ENCODE measurements at places on chromosomes 7 and 10.

DNA sequence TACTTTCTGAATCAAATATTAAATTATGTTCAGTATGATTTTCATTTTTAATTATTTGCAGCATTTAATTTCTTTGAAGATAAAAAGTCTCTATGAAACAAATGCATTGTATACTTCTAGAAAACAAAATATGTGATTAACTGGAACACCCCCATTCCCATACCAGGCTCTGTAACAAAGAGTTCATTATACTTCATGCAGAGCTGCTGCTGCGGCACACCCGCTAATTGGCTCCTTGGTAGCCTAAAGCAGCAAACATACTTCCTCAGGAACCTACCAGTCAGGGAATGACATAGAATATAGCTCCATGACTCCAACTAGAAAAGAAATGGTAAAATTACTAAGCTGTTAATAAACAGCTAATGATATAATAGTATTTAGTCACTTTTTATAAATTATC lies 19.3 kb downstream of the RAB11FIP2 start:
- DNase-seq, result no peak
- no peaks in the 10 kb centered on the region for H3K4me1 ChIP-seq
- no peak overlapping the region for H3K27ac ChIP-seq
- H3K4me3 ChIP-seq, result no peak overlapping the region
- no peaks in the 10 kb centered on the region for H3K36me3 ChIP-seq

GRCh38 chr10:78248651-78249464 lies 215.2 kb downstream of the RPS24 start:
- H3K4me1 ChIP-seq, result no peaks in the 10 kb centered on the region
- DNase-seq, result no peak
- H3K36me3 ChIP-seq, result no peaks in the 10 kb centered on the region
- no peak overlapping the region for H3K27ac ChIP-seq
- no peaks in the 10 kb centered on the region for H3K27me3 ChIP-seq

- H3K4me1 ChIP-seq, result no peaks in the 10 kb centered on the region
- H3K4me3 ChIP-seq, result no peak overlapping the region
- no peaks in the 10 kb centered on the region for H3K36me3 ChIP-seq
- H3K27me3 ChIP-seq, result peaks cover 13% of the 10 kb centered on the region
- H3K27ac ChIP-seq, result no peak overlapping the region
These were observed 355.1 kb upstream of the MKI67 start for GRCh38 chr10:128481152-128481840.

GRCh38 chr10:110225441-110225755 lies 18.0 kb downstream of the MXI1 start:
- peak overlapping the region; percentile 75 for H3K27ac ChIP-seq
- peak overlapping the region; percentile 92 for H3K4me3 ChIP-seq
- peaks cover 24% of the 10 kb centered on the region for H3K36me3 ChIP-seq

- H3K36me3 ChIP-seq, result no peaks in the 10 kb centered on the region
- H3K4me3 ChIP-seq, result no peak overlapping the region
- DNase-seq, result no peak
- H3K4me1 ChIP-seq, result no peaks in the 10 kb centered on the region
These were observed 72.5 kb upstream of the ANKRD1 start for GRCh38 chr10:90993340-90993739.

GRCh38 chr10:7610026-7610425 lies 56.7 kb downstream of the ITIH5 start:
- no peak overlapping the region for H3K27ac ChIP-seq
- DNase-seq, result no peak
- H3K27me3 ChIP-seq, result no peaks in the 10 kb centered on the region
- no peaks in the 10 kb centered on the region for H3K36me3 ChIP-seq

DNA sequence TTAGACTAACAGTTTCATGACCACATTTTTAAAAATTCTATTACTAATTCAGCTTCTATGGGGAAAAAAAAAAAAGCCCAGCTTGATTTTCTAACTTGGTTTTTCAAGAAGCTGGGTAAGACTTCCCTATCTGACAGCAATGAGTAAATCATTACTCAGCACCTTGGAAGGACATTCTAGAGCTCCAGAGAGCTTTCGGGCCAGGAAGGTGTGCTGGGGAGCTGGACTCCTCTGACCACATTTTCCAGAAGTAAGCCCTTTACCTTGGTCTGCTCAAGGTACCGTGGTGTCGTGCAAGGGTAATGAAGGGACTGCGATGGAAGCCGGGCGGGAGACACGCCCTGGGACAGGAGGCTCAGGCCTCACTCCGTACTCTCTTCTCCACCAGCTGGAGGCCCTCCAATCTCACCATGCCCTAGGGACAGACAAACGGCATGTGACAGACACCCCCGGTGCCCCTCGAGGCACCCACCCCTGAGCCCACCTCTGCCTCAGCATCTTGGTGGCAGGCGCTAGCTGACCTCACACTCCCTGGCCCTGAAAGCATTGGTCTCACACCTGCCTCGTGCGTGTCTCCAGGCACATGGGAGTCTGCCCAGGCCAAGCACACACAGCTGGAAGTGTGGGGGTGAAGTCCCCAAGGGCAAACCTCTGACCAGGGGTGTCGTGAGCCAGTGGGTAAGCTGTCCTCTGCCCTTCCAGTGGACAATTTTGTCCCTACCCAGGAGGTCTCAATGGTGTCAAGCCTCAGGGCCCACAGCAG lies 152.1 kb downstream of the OAT start:
- H3K4me1 ChIP-seq, result no peaks in the 10 kb centered on the region
- H3K27me3 ChIP-seq, result no peaks in the 10 kb centered on the region
- no peak for DNase-seq
- H3K27ac ChIP-seq, result no peak overlapping the region

- H3K27ac ChIP-seq, result no peak overlapping the region
- no peak overlapping the region for H3K4me3 ChIP-seq
- no peak for DNase-seq
- H3K4me1 ChIP-seq, result no peaks in the 10 kb centered on the region
- H3K27me3 ChIP-seq, result no peaks in the 10 kb centered on the region
- no peaks in the 10 kb centered on the region for H3K36me3 ChIP-seq
These were observed 174.8 kb downstream of the DKK1 start for GRCh38 chr10:52488606-52489485.

DNA sequence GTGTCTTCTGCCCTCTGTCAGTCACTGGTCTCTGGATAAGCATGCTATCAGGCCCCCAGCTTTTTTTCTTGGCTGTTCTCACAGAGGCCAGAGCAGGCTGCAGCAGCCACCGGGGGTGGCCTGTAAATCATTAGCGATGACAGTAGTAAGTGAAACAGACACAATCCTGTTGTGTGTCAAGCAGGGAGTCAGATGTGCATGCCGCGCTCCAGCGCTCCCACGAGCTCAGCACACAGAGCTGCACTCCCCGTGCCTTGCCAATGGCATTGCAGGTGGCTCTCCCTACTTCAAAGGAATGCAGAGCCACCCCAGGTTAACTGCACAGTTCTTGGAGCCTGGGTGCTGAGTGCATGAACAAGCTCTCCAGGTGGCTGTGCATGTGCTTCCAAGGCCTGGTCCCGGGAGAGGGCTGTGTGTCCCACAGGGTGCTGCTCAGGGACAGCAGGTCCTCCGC lies 226.1 kb downstream of the GLRX3 start:
- DNase-seq, result no peak
- H3K27me3 ChIP-seq, result no peaks in the 10 kb centered on the region
- H3K4me3 ChIP-seq, result no peak overlapping the region
- no peak overlapping the region for H3K27ac ChIP-seq

DNA sequence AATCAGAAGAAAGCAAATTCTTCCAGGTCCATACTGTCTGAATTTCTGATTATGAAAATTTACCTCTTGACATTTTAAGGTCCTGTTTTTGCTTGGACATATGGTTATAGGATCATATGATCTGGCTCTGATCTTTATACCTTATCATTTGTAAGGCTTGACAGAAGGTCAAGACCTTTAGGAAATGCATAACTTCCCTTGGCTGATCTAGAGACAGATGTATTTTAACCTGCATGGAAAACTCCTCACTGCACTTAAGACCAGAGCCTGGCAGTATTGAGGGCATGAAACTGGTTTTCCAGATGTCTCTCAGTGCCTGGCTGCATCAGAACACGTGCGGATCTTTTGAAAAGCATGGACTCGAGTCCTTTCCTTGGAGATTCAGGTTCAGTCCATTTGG lies 55.9 kb downstream of the TRRAP start:
- no peak overlapping the region for H3K27ac ChIP-seq
- no peak overlapping the region for H3K4me3 ChIP-seq
- DNase-seq, result no peak
- no peaks in the 10 kb centered on the region for H3K27me3 ChIP-seq

DNA sequence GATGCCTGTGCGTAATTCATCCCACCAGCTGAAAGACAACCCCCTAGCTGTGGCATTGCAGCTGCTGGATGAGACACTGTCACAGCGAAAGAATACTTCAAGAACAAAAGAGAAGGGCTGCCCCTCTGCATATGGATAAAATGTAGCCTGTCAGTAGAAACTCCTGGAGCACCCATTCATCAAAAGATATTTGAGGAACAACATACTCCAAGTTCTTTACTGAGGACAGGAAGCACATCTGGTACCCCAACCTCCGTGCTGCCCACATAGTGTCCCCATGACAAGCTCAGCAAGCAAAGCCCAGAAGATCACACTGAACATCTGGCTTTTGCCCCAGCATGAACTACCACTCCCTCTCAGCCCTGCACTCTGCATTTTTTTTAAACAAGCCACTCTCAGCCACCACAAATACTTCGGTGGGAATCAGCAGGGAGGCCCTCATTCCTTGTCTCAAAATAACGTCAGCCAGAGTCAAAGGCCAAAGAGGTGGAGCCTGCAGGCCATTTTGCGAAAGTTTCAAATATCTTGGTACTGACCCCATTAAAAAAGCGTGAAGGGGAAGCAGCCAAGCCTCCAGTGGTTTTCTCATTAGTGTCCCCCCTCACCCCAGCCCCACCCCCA lies 1.7 kb downstream of the CREB3L2 start:
- no peaks in the 10 kb centered on the region for H3K36me3 ChIP-seq
- peak overlapping the region; percentile 90 for H3K27ac ChIP-seq
- no peaks in the 10 kb centered on the region for H3K27me3 ChIP-seq
- H3K4me1 ChIP-seq, result no peaks in the 10 kb centered on the region
- DNase-seq, result peak; percentile 52

GRCh38 chr10:74640134-74640921 lies 186.1 kb upstream of the KAT6B start:
- no peaks in the 10 kb centered on the region for H3K4me1 ChIP-seq
- H3K36me3 ChIP-seq, result no peaks in the 10 kb centered on the region
- H3K4me3 ChIP-seq, result no peak overlapping the region
- no peaks in the 10 kb centered on the region for H3K27me3 ChIP-seq

DNA sequence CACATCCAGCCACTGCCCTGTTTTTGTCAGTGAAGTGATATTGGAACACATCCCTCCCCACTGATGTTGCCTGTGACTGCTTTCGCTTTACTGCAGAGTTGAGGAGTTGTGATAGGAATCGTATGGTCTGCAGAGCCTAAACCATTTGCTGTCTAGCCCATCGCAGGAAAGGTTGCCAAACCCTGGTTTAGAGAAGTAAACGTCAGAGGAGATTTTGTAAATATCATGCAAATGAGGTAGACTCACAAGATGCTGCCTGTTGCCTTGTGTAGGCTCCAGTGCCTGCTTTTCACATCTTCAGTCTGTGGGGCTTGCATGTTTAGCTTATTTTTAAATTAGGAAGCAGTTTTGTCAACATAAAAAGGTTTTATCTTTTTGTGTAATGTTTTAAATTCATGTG lies 107.1 kb downstream of the TRRAP start:
- H3K4me3 ChIP-seq, result no peak overlapping the region
- peaks cover 98% of the 10 kb centered on the region for H3K36me3 ChIP-seq
- no peak for DNase-seq
- no peaks in the 10 kb centered on the region for H3K27me3 ChIP-seq

DNA sequence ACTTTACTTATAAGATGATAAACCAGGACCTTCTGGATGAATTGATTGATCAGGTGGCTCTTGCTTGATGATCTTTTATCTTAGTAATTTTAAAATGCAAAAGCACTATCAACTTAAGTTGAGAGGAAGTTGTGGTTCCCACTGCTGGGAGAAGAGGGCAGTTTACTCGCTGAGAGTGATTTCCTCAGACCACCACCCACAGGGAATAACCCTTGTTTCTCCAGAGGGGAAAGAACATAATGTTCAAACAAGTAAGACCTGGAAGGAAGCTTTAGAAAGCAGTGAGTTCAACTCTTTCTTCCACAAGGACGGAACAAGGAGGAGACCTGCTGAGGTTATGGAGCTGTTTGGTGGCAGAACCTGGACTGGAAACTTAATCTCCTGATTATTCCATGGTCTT lies 138.7 kb downstream of the FAM204A start:
- H3K27me3 ChIP-seq, result no peaks in the 10 kb centered on the region
- no peak for DNase-seq
- H3K36me3 ChIP-seq, result no peaks in the 10 kb centered on the region
- no peak overlapping the region for H3K4me3 ChIP-seq
- H3K4me1 ChIP-seq, result no peaks in the 10 kb centered on the region

DNA sequence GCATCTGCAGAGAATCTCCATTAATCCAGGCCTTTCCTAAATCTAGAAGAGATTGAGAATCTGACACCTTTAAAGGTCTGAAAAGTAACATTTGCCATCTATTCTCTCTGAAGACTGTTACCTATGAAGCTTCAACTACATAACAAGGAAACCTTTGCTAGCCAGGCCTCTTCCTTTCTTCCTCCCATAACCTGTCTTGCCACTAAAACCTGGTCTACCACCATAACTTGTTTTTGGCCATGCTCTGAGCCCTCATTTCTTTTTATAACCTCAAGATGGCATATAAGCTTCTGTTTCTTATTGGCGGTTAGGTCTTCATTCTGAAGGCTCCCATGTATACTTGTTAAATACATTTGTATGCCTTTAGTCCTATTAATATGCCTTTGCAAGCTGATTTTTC lies 348.4 kb upstream of the MEOX2 start:
- H3K27ac ChIP-seq, result no peak overlapping the region
- no peak for DNase-seq
- H3K36me3 ChIP-seq, result no peaks in the 10 kb centered on the region
- H3K27me3 ChIP-seq, result no peaks in the 10 kb centered on the region
- H3K4me1 ChIP-seq, result no peaks in the 10 kb centered on the region

- H3K27me3 ChIP-seq, result no peaks in the 10 kb centered on the region
- no peak overlapping the region for H3K27ac ChIP-seq
- H3K4me1 ChIP-seq, result no peaks in the 10 kb centered on the region
These were observed 21.9 kb upstream of the ZNF488 start for GRCh38 chr10:47405857-47406547.

GRCh38 chr10:30373596-30374327 lies 24.7 kb upstream of the MTPAP start:
- no peak for DNase-seq
- H3K27me3 ChIP-seq, result no peaks in the 10 kb centered on the region
- no peaks in the 10 kb centered on the region for H3K36me3 ChIP-seq
- no peak overlapping the region for H3K4me3 ChIP-seq
- H3K27ac ChIP-seq, result no peak overlapping the region

GRCh38 chr7:66629222-66630062 lies 761 bp downstream of the KCTD7 start:
- DNase-seq, result peak; percentile 54
- H3K4me3 ChIP-seq, result peak overlapping the region; percentile 58
- no peaks in the 10 kb centered on the region for H3K27me3 ChIP-seq
- H3K36me3 ChIP-seq, result no peaks in the 10 kb centered on the region
- no peaks in the 10 kb centered on the region for H3K4me1 ChIP-seq
- H3K27ac ChIP-seq, result peak overlapping the region; percentile 93

GRCh38 chr10:68606918-68607317 lies 46.8 kb downstream of the TET1 start:
- H3K4me3 ChIP-seq, result no peak overlapping the region
- H3K4me1 ChIP-seq, result peaks cover 9% of the 10 kb centered on the region
- no peaks in the 10 kb centered on the region for H3K36me3 ChIP-seq
- no peak for DNase-seq
- no peaks in the 10 kb centered on the region for H3K27me3 ChIP-seq

GRCh38 chr7:28130277-28130676 lies 50.3 kb downstream of the JAZF1 start:
- H3K4me3 ChIP-seq, result no peak overlapping the region
- no peaks in the 10 kb centered on the region for H3K27me3 ChIP-seq
- peaks cover 46% of the 10 kb centered on the region for H3K4me1 ChIP-seq
- H3K36me3 ChIP-seq, result no peaks in the 10 kb centered on the region

Data from heart left ventricle (tissue), 16 donors.